ENCODE measurements at places on chromosomes 11 and 22.

DNA sequence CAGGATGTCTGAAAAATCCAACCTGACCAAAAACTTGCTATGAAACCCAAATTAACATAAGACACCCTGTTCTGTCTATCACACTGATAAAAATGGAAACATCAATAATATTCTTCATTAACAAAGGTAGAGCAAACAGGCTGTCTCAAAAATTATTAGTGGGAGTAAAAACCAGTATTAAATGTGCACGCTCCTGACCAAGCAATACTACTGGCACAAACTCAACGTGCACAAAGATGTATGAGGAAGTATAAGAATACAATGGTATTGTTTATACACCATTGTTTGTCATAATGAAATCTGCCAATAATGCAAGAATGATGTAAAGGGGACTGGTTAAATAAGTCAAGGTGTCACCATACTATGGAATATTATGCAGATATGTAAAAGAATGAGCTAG, 288.5 kb downstream of the MN1 start:
- DNase-seq, result no peak

DNA sequence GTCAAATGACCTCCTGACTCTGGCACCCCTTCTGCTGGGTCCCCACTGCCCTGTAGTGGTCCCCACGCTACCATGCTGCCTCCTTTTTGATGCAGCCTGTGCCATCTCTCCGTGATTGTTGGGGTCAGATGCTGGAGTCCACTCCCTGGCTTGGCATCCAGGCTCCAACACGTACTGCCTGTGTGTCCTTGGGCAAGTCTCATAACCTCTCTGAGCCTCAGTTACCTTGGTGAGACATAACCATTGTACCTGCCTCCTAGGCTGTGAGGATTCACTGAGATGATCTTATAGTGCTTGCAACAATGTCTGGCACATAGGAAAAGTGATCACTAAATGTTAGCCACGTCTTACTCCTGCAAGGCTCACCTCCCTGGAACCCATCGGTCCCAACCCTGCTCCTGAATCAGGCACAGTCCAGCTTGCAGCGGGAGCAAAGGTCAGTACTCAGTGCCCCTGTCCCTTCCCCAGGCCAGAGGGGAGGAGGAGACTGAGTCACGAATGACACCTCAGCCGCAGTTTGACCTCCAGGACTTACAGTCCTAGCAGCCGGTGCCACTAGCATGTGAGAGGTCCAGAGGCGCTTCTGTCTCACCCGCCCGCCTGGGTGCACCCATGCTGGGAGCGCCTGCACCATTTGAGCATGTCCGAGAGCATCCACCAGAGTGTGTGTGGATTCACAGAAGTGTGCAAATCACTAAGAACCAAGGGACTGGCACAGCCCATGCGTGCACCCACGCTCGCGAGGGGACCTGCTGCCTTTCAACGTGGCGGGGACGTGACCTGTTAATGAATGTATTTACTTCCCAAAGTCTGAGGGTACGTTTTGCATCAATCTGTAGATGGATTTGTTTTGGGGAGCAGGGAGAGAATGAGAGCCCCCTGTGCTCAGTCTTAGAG, 3.0 kb upstream of the APOA4 start:
- DNase-seq, result no peak

- DNase-seq, result no peak
Measured at GRCh38 chr11:35383953-35384352, 35.4 kb downstream of the SLC1A2 start.

GRCh38 chr11:114478768-114479167, 39.5 kb downstream of the REXO2 start:
- DNase-seq, result no peak

GRCh38 chr11:61138935-61139334, 22.3 kb downstream of the VPS37C start:
- no peak for DNase-seq

DNA sequence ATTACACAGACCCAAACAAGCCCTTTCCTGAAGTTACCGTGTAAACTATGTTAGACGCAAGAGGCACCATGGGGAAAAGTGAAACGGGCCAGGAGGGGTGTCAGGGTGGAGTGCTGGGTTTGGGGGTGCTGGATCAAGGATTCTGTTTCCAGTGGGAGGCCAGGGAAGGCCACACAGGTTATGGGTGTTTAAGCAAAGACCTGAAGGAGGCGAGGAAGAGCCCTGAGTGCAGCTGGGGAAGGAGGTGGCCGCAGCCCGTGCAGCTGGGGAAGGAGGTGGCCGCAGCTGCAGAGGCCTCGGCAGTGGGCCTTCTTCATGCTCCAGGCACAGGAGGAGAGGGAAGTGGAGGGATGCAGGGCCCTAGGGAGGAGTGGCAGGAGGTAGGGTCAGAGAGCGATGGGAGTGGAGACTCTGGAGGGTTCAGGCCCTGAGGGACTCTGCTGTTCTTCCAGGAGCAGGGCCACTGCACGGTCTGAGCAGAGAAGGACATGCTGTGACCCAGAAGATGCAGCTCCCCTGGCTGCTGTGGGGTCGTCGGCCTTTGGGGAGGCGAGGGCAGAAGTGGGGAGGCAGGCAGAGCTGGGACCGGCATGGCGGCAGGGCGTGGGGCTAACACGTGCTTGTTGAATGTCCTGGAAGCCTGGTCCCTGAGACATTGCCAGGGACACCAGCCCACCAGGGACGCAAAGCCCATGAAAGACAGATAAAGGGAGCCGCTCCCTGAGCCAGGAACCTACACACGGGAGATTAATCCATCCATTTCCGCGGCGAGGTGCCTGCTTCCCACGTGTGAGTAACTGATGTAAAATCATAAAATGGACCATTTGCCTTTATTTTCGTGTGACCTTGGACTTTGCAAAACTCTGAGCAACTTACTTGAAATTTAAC, 1049.1 kb downstream of the BRD1 start:
- no peak for DNase-seq

DNA sequence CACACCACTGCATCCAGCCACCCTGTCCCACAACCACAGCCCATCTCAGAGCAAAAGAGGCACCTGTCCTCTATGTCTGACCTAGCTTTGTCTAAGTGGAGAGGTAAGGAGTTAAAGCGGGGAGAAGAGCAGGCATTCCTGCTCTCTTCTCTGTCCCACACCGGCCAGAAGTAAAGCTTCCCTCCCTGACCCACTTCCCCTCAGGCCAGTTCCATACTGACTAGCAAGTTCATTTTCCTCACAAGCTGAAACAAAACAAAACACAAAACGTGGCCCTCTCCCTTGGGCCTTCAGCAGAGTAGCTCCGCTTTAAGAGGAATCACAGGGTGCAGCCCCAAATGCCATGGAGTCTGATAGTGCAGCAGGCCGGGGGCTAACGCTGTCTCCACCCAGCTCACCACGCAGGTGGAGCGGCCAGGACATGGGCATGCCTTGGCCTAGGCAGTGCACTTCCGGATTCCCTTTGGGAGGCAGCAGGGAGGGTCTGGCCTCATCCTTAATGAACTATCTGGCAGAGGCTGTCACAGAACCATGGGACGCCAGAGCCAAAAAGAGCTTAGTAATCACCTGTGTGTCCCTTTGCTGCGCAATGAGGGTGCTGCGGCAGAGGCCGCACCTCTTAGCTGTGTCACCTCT, 34.0 kb downstream of the FLI1 start:
- no peak for DNase-seq

GRCh38 chr22:45883811-45884170, 93.2 kb downstream of the WNT7B start:
- no peak for DNase-seq

GRCh38 chr22:46409631-46410210, 74.2 kb downstream of the TRMU start:
- DNase-seq, result no peak

DNA sequence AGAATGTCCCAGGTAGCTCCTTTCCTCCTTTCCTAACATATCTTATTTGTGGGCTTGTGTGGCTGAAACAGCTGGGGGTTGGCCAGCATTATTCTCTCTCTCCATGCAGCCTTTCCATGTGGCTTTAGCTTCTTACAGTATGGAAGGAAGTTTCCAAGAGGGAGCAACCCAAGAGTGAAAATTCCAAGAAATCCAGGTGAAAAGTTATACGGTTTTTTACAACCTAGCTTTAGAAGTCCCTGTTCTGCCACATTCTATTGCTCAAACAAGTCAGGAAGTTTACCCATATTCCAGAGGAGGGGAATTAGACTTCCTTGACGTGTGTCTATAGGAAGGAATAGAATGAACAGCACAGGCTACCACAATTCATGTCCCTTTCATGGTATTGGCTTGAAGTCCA, 10.0 kb upstream of the SWAP70 start:
- no peak for DNase-seq

- DNase-seq, result no peak
Measured at GRCh38 chr22:23754980-23755636, 883 bp upstream of the VPREB3 start.

GRCh38 chr11:73520353-73521061, 77.4 kb downstream of the FAM168A start:
- no peak for DNase-seq

DNA sequence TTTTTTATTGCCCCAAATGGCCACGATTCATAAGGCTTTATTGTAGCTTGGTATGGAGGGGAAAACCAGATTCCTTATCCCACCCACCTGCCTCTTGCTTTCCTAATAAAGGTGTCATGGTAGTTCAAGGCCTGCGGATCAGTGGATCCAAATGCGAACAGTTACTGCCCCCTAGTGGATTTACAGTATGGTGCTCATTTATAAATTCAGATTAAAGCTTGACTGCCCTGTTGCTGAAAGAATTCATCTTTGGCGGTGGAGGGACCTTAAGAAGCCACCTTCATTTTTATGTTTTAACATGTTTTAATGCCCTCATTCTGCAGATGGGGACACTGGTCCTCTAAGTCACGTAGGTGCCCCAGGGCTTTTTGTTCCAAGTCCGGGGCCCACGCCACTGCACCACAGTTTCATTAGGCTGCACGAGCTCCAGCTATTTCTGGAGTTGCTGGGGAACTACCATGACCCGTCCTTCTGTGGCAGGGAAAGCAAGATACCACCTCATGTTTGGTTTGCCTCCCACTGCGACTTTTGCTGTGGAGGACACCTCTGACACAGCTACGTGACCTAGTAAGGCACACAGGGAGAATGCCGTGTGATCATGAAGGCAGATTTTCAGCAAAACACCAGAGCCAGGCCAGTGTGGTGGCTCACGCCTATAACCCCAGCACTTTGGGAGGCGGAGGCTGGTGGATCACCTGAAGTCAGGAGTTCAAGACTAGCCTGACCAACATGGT, 15.6 kb upstream of the INCENP start:
- DNase-seq, result peak; percentile 40

DNA sequence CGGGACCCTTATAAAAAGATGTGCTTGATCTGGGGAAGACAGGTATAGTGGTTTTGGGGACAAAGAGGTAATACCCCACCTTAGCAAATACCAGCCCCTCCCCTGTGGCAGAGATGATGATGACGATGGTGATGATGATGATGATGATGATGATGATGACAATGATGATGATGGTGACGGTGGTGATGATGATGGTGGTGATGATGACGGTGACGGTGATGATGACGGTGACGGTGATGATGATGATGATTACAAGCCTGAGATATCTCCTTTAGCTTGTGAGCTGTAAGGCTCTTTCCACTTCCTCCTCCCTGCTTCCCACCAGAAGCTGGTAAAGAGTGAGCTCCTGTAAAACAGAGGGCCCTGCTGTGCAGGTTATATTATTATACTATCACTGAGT, 89.5 kb upstream of the TMEM45B start:
- DNase-seq, result no peak

DNA sequence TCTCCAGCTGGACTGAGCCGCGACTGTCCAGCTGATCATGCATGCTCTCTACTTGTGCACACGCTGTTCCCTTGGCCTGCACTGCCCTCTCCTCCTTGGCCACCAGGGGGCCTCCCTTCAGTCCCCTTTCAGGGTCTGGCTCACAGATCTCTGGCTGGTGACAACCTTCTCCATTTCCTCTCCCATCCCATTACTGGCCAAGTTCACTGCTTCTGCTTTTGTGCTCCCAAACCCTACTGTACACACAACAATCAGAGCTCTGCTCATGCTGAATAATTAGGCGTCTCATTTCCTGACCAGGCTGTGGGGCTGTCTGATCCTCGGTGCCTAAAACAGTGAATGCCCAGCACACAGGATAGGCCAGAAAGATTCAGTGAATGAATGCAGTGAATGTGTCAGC, 224.0 kb upstream of the NARS2 start:
- no peak for DNase-seq

DNA sequence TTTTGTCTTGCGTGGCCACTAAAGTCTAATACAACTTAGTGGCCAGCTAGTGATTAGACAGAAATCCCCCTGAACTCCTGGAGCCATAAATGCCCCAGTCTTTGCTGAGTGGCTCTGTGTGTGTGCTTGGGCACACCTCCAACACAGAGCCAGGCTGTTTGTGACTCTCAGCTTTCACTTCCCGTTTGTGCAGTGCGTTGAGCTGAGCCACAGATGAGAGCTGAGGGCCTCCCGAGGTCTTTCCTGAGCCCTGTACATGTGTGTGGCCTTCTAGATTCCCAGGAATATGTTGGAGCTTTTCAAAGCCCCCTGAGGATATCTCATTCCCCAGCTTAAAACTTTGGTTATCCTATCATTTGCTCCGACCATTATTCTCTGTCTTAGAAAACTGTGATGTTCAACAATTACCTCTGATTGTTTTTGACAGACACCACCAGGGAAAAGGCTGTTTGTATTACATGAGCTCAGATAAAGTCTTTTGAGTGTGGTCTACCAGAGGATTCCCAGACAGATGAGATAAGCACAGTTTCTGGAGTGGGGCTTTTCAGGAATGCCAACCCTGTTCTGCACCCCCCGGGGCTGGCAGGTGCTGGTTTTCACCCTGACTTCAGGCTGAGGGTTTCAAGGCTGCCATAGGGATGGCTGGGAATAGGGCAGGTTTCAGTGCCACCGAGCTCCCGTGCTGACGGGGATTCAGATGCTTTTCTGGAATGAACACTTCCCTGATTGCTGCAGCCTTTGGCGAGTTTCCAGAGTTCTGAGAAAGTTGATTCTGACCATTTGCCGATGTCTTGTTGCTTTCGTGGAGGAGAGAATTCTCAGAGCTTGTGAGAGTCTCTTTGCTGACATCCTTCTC, 23.8 kb downstream of the IGHMBP2 start:
- no peak for DNase-seq

DNA sequence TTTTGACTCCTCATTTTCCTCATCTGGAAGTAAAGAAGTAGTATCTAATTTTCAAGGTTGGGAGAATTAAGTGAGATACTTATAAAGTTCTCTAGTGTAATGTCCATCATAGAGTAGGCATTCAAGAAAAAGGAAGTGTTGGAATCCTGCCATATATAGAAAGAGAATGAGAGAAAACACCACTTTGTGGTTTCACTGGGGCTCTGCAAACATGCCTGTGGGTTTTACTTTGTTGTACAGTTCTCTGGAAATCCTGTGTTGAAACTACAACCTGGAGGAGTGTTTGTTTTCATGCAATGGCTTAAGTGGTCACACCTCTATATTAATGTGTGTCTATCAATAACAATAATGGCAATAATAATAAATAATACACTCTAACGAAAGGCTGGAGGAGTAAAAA, 741.7 kb downstream of the NELL1 start:
- no peak for DNase-seq

DNA sequence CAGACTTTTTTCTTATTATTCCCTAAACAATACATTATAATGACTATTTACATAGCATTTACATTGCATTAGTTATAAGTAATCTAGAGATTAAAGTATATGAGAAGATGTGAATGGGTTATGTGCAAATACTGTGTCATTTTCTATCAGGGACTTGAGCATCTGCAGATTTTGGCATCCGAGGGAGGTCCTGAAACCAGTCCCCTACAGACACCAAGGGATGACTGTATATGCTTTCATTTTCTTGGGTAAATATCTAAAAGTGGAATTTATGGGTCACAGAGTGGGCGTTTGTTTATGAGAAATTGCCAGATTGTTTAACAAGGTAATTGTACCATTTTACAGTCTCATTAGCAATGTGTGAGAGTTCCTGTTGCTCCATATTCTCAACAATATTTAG, 454.5 kb upstream of the API5 start:
- no peak for DNase-seq

GRCh38 chr22:30743257-30744020, 48.8 kb downstream of the OSBP2 start:
- DNase-seq, result no peak
